ENCODE measurements at places on chromosomes 7 and 10.

DNA sequence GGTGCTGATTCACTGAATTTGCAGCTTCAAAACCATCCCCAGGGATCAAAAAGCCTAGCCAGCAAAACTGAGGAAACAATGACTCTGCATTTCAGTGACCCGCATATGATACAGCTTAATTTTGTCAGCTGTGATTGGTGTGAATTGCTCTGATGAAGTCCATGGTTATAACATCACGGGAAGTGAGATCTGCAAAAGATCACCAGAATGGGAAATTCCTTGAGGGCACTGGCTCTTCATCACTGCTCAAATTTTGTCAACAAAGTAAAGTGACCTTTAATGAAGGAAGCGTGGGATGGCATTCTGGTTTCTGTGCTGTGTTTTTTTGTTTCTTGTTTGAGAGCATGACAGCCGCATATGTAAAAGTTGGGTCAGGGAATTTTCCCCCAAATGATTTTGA lies 745.9 kb downstream of the GATA3 start:
- no peak for DNase-seq

GRCh38 chr10:5423771-5424170 lies 11.4 kb downstream of the NET1 start:
- no peak for DNase-seq

DNA sequence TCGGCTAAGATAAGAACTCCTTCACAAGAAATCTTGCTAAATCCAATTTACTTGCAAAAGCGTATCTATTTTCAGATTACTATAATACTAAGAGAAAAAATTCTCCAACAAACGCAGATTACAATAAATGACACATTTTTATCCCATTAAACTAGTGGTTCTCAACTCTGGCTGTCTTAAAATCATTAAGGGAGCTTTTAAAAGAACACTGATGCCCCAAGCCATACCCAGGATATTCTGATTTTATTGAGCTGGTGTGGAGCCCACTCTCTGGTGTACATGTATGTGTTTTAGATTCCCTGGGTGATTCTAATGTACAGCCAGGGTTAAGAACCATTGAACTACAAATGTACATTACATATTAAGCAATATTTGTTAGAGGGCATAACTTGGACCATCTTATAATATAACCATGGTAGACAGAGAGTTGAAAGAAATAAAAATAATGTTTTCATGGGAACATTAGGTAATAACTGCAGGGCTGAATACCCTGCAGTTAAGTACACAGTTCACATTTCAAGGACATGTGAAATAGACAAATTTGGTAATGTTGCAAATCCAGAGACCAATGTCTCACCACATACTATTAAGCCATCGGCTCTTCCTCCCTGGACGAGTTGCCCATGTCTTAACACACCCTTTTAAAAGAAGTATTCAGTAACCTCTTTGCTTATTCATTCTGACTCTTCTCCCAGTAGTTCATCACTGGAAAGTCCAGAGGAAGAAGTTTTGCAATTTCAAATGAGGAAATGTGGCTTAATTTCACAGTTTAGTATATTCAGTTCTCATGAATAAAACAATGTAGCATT lies 6.2 kb downstream of the GSAP start:
- peak; percentile 94 for DNase-seq

GRCh38 chr7:124635416-124635815 lies 130.2 kb downstream of the GPR37 start:
- no peak for DNase-seq

GRCh38 chr7:2299870-2300512 lies 14.2 kb downstream of the SNX8 start:
- DNase-seq, result no peak

DNA sequence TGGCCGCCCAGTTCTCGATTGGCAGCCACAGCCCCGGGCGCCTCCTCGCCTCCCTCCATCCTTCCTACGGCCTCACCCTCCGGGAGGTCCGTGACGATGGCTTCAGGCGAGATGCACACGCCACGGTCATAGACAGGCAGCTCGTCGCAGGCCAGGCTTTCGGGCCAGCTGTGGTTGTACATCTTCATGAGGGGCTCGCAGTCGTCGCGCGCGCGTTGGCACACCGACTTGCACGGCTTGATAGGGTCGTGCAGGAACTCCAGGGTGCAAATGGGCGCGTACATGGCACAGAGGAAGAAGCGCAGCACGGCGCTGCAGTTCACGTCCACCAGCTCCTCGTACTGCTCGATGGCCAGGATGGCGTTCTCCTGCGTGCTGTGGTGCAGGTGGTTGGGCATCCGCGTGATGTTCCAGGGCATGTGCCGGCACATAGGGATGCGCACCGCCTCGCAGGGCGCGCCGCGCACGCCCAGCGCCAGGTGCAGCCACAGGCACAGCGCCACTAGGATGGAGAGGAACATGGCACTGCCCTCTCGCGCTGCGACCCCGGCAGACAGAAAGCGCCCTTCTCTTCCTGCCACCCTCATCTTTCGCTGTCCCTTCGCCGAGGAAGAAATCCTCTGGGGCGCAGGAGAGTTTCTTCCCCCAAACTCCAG lies 472 bp downstream of the SFRP4 start:
- DNase-seq, result no peak

- DNase-seq, result no peak
Measured at GRCh38 chr7:111622084-111622483, 59.8 kb upstream of the IMMP2L start.

DNA sequence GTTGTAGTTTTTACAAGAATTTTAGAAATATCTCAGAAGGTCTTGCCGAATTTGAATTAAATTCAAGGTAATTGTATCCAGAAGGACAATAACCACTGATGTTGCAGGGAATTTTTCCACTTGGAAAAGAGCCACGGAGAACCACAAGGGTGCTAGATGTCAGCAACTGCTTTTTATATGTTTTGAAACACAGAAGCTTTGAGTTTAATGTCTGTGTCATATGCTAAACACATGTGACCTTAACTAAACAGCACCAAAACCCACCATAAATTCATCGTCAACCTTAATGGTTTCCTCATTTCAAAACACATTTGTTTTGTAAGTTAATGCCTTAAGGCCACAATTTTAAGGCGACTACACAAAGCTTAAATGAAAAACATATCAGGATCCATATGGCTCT lies 106.9 kb downstream of the COL28A1 start:
- DNase-seq, result no peak
